Glomerular endothelial cell (primary cell): ENCODE measurements at places on chromosomes 3 and 15.

- no peak for DNase-seq
Observed at GRCh38 chr15:68599560-68600071, 20.8 kb downstream of the CORO2B start.

GRCh38 chr3:116441652-116442051 lies 3.6 kb downstream of the LSAMP start:
- DNase-seq, result no peak

- no peak for DNase-seq
Observed at GRCh38 chr3:39361252-39361927, 21.8 kb upstream of the SLC25A38 start.

DNA sequence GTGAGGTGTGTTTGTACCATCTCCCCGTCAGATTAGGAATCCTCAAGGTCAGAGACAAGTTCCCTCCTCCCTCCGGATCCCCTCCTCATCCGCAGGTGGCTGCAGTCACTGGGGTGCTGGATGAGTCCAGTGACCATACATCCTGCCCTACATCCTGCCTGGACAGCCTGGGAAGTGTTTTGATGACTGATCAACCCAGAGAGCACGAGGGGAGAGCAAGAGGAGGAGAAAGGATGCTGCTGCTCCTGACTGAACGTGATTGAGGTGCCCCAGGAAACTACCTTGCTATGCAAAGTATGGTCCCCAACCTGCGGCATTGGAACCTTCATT lies 65.1 kb downstream of the SLC12A8 start:
- no peak for DNase-seq

GRCh38 chr3:158111861-158112260 lies 2.0 kb downstream of the RSRC1 start:
- DNase-seq, result no peak

GRCh38 chr15:65389226-65389625 lies 11.4 kb upstream of the IGDCC3 start:
- no peak for DNase-seq

DNA sequence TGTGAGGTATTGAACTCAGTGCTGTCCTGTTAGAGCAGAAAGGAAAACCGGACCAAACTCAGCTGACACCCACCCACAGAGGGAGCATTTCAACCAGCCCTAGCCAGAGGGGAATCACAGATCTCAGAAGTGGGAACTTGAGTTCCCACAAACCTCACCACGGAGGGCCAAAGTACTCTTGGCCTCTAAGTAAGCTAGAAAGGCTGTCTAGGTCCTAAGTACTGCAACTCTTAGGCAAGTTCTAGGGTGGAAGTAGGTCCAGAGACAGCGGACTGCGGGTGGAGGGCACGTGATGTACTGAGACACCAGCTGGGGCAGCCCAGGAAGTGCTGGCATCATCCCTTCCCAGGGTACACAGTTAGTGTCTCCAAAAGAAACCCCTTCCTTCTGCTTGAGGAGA lies 34.1 kb downstream of the EOMES start:
- no peak for DNase-seq

DNA sequence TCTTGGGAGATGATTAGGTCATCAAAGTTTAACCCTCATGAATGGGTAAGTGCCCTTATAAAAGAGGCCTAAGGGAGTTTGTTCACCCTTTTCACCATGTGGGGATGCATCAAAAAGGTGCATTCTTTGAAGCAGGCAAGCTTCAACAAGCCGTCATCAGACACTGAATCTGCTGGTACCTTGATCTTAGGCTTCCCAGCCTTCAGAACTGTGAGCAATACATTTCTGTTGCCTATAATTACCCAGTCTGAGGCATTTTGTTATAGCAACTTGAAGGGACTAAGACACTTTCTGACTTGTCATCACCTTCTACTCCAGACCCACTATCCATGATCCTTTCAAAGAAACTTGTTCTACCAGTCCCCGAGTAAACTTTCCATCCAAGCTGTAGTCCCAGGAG lies 44.6 kb upstream of the LRRC58 start:
- no peak for DNase-seq

GRCh38 chr3:117063930-117064329 lies 354.4 kb downstream of the TUSC7 start:
- no peak for DNase-seq

DNA sequence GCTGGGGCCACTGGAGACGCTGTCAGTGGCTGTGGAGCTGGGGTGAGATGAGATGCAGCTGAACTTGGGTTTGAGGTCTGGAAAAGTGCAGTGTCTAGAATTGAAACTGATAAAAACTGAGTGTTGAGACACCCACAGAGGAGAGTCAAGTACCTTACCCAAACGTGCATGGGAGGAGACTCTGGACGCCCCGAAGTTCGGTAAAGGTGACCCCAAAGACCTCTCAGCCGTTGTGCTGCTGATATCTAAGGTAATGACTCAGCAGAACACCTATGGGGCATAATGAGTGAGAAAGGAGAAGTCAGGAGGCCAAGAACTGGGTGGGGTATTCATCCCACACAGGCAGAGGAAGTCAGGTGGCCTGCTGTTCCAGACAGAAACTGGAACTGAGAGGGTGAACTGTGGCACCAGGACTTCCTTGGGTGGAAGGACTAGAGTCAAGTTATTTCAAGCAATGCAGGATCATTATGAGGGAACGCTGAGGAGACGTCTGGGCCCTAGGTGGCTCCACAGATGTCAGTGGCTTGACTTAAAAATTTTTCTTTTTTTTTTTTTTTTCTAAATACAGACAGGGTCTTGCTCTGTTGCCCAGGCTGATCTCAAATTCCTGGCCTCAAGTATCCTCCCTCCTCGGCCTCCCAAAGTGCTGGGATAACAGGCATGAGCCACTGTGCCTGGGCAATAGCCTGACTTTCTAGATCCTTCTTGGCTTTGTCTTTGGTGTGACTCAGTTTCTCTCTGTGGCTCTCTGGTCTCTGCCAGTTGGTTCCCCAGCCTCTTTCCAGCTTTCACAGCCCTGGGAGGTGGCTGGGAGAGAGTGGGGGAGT lies 67.6 kb upstream of the GCNT3 start:
- no peak for DNase-seq

DNA sequence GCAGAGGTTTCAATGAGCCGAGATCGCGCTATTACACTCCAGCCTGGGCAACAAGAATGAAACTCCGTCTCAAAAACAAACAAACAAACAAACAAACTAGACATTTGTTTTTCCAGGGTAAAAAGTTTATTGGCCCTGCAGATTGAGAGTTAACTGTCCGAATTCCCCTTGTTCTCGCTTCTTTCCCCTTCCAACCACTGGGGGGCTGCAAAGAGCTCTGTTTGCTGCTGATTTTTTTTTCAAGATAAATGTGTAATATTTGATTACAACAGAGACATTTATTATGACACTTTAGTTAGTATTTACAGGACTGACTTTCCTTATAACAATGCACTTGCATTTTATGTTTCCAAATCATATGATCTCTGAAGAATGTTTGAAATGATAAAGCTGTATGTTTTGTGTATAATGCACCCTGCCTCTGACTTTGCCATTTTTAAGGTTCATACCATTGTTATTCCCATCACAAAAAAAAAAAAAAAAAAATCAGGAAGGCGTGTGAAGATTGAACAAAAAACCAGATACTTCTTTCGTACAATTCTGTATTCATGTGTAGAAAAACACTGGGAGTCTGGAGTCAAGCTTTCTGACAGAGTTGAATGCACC lies 2.8 kb downstream of the CLSTN2 start:
- no peak for DNase-seq

GRCh38 chr15:64068133-64068532 lies 21.8 kb upstream of the DAPK2 start:
- no peak for DNase-seq

- DNase-seq, result no peak
Observed at GRCh38 chr3:62873761-62874710, 1.2 kb downstream of the CADPS start.

DNA sequence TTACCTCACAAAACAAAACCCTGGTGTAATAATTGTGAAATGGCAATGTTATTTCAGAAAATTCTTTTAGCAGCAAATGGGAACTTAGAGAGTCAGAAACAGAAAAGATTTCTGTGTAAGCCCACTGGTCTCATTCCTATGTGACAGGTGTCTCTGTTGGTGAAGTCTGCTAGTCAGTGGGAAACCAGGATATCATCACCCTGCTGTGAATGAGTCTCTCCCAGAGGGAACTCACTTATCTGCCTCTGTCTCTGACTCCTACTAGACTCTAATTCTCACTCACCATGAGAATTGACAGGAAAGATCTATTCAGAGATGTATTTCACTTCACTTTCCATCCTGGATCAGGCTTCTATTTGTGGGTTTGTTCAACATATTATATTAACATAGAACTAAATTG lies 266.0 kb downstream of the EPHA3 start:
- DNase-seq, result no peak

GRCh38 chr3:30302027-30302426 lies 304.4 kb upstream of the TGFBR2 start:
- DNase-seq, result no peak

- no peak for DNase-seq
Observed at GRCh38 chr3:38257583-38257982, 8.0 kb upstream of the SLC22A13 start.

DNA sequence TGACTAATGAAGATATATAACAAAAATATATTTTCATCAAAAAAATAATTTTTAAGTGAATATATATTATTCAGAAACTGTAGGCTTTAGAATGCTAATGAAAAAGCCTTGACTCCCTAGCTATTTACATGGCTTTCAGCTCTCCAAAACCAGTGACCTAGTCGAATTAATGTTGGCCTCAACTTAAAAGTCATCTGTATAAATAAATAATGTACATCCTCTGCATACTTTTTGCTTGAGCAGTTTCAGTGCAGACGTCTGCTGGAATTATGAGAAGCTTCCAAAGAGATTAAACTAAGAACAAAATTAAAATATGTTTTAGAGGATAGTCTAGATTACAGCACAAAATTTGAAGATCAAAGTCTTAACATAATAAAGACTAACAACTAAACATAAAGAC lies 520.4 kb upstream of the ALCAM start:
- no peak for DNase-seq

DNA sequence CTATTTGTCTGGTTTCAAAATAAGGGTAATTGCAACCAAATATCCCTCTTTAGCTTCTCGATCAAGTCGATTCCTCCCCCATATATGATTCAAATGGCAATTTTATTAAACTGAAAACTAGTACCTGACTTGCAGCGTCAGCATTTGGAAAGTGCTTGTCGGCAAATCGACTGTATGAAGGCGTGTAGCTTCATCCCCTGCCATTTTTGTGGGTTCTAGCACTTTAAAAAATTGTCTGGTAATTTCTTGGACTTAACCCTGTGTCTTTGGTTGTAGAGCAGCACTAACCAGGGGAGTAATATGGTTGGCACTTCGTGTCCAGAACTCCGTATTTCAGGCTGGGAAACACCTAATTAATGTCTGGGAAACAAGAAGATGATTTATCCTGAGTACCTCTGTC lies 573 bp downstream of the MME start:
- no peak for DNase-seq

DNA sequence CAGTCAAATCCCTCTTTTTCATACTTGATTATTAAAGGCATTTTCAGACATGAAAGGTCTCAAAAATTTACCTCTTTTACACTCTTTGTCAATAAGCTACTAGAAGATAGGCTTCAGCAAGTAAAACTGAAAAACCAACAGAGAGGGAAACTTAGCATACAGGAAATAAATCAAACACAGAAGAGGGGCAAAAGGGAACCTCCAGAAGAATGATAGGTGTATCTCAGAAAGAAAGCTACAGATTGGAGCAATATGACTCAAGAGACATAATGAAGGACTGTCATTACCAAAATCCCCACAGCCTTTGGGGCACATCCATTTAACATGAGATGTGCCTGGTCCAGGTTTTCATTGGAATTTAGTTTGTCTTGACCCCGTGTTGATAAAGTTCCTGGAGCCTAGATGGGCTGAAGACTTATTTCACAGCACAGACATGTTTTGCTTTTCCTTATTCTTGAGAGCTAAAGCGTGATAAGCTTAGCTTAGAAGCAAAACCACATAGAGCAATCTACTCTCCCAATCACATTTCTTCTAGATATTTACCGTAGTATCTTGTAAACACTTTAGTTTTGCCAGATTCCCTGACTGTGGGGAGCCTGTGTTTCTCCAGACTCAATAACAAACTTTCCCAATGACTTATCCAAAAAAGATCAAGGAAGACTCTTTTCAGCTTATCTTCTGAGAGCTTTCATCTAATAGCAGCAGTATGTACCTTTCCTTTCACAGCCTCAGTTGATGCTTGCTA lies 11.7 kb downstream of the LRRFIP2 start:
- DNase-seq, result no peak
